ENCODE measurements at places on chromosomes 12 and 14. TPM values are rescaled to one million over a fixed set of nuclear protein-coding genes. Genes with fewer than 3 reads are reported as not detected.
A peak's percentile ranks its signal among the peaks of the same experiment; 100 is the strongest.

DNA sequence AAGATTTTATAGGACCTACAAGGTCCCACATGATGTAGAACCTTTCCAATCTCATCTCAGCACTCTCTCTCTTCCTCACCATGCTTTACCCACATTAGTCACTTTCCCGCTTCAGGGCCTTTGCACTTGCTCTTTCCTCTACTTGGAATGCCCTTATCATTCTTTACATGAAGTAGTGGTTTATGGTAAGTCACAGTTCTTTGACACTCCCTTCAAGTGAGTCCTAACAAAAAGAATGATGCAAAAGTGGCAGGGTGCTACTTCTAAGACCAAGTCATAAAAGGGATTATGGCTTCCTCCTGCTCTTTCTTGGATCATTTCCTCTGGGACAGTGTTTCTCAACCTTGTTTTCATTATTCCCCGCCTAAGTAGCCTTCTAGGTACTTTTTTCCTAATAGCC, 13.1 kb downstream of the TMBIM4 start:
- H3K27ac ChIP-seq: no peak overlapping the region
- H3K4me1 ChIP-seq: peaks cover 7% of the 10 kb centered on the region
- no peaks in the 10 kb centered on the region for H3K27me3 ChIP-seq
- DNase-seq: no peak
- no peaks in the 10 kb centered on the region for H3K36me3 ChIP-seq

- no peak overlapping the region for H3K4me3 ChIP-seq
- no peak for DNase-seq
- H3K27me3 ChIP-seq: no peaks in the 10 kb centered on the region
- H3K36me3 ChIP-seq: no peaks in the 10 kb centered on the region
Observed at GRCh38 chr12:59895166-59895775, 299.4 kb downstream of the SLC16A7 start.

DNA sequence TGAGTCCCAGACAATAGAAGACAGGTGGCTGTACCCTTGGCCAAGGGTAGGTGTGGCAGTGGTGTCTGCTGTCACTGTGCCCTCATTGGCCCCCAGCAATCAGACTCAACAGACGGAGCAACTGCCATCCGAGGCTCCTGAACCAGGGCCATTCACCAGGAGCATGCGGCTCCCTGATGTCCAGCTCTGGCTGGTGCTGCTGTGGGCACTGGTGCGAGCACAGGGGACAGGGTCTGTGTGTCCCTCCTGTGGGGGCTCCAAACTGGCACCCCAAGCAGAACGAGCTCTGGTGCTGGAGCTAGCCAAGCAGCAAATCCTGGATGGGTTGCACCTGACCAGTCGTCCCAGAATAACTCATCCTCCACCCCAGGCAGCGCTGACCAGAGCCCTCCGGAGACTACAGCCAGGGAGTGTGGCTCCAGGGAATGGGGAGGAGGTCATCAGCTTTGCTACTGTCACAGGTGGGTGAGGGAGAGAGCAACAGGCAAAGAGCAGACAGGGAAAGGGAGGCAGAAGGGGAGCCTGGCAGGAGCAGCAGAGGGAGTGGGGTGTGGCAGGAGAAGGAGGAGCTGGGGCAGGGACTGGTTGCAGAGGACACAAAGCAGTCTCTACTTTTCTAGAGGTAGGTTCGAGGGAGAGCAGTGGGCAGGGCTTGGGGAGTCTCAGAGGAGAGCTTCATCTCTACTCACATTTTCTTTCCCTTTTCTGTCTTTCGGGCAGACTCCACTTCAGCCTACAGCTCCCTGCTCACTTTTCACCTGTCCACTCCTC, 452 bp downstream of the INHBE start:
- H3K36me3 ChIP-seq: no peaks in the 10 kb centered on the region
- no peak for DNase-seq
- no peaks in the 10 kb centered on the region for H3K27me3 ChIP-seq
- no peak overlapping the region for H3K27ac ChIP-seq
- no peak overlapping the region for H3K4me3 ChIP-seq
- H3K4me1 ChIP-seq: peaks cover 15% of the 10 kb centered on the region

- H3K36me3 ChIP-seq: no peaks in the 10 kb centered on the region
- H3K27ac ChIP-seq: no peak overlapping the region
- no peaks in the 10 kb centered on the region for H3K4me1 ChIP-seq
Observed at GRCh38 chr12:26563552-26563951, 269.4 kb downstream of the ITPR2 start.

DNA sequence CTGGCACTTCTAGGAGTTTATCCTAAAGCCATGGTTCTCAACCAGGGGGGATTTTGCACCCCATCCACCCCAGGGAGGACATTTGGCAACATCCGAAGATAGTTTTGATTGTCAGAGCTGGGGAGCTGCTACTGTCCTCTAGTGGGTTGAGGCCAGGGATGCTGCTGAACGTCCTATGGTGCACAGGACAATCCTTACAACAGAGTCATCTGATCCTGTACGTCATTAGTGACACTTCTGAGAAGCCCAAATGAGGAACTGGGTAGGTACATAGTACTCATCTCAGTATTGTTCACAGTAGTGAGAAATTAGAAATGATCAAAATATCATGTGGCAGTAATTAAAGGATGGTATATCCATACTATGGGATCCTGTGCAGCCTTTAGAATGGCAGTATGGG, 185.1 kb downstream of the CHST11 start:
- no peaks in the 10 kb centered on the region for H3K36me3 ChIP-seq
- H3K27ac ChIP-seq: no peak overlapping the region
- no peak overlapping the region for H3K4me3 ChIP-seq
- no peaks in the 10 kb centered on the region for H3K27me3 ChIP-seq

DNA sequence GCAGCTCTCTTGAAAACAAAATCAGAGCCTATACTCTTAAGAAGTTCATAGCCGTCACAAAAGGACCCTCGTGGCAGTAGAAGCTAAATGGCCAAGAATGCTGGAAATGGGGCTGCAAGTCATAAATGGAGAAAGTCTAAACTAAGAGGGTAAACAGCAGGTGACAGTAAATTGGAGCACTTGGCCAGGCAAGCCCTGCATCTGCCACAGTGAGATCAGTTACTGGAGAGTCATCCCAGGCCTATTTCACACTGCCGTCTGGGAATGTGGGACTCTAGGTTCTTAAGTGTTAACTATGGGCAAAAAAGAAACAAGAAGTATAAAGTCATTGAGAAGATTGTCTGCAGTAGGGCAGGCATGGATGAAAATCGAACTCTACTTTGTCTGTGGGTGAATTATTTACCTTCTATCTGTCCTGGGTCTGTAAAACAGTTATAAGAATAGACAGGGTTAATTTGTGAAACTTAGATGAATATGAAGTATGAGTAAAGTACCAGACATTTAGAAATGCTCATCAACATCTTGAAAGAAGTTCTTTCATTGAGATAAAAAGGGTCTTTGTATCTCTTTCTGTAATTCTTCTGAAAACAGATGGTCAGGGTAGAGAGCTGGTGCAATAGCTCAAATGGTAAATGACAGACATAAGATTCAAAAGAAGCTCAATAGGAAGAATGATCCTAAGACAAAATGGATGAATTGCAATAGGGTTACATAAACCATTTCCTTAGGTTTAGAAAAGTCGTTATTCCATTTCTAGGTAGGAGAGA, 792.5 kb downstream of the DIO2 start:
- no peaks in the 10 kb centered on the region for H3K36me3 ChIP-seq
- no peaks in the 10 kb centered on the region for H3K27me3 ChIP-seq
- H3K4me3 ChIP-seq: no peak overlapping the region
- H3K27ac ChIP-seq: no peak overlapping the region
- no peaks in the 10 kb centered on the region for H3K4me1 ChIP-seq
- no peak for DNase-seq

GRCh38 chr12:112900298-112901145, 6.2 kb upstream of the OAS1 start:
- DNase-seq: peak; percentile 59
- peaks cover 23% of the 10 kb centered on the region for H3K4me1 ChIP-seq
- no peaks in the 10 kb centered on the region for H3K27me3 ChIP-seq

GRCh38 chr12:127531542-127531941, 735.4 kb upstream of the TMEM132C start:
- H3K27me3 ChIP-seq: no peaks in the 10 kb centered on the region
- H3K4me1 ChIP-seq: no peaks in the 10 kb centered on the region
- H3K4me3 ChIP-seq: no peak overlapping the region
- no peaks in the 10 kb centered on the region for H3K36me3 ChIP-seq
- H3K27ac ChIP-seq: no peak overlapping the region

GRCh38 chr12:236445-236844, 22.5 kb upstream of the SLC6A12 start:
- H3K27ac ChIP-seq: no peak overlapping the region
- DNase-seq: no peak
- no peaks in the 10 kb centered on the region for H3K4me1 ChIP-seq
- no peaks in the 10 kb centered on the region for H3K36me3 ChIP-seq
- no peak overlapping the region for H3K4me3 ChIP-seq

- H3K27me3 ChIP-seq: no peaks in the 10 kb centered on the region
- H3K4me3 ChIP-seq: peak within 1 kb of the TSS; percentile 98
- peak within 1 kb of the TSS; percentile 99 for H3K27ac ChIP-seq
Observed at GRCh38 chr14:68792979-68793733, at the start of gene ZFP36L1. TSS of gene ZFP36L1 (minus strand) at chr14:68793067. CDS start at chr14:68792938, 129 bp downstream.

DNA sequence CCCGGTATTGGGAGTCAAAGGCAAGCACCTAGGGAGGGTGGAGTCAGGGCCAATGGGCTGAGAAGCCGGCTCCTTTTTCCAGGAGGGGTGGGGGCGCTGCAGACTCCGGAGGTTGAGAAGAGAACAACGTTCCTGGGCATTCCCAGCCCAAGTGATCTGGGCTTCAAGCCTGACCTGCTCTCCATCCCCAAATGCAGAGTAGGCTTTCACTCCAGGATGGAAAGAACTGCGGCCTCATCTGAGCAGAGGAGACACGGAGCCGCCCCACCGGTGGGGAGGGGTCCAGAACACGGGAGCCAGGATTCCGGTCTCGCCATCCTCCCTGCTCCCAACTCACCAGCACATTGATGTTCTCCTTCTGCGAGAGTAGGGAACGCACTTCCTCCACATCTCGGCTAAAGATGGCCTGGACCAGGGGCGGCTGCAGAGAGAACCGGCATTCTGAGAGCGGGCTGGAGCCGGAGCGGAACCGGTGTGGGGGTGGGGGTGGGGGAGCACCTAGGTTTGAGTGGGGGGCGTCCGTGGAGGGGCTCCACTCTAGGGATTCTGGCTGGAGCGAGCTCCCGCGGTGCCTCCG, 605 bp downstream of the ANKRD52 start:
- peak overlapping the region; percentile 81 for H3K27ac ChIP-seq
- H3K4me1 ChIP-seq: peaks cover 21% of the 10 kb centered on the region
- H3K27me3 ChIP-seq: no peaks in the 10 kb centered on the region
- DNase-seq: no peak

- DNase-seq: no peak
- H3K27ac ChIP-seq: no peak overlapping the region
- no peaks in the 10 kb centered on the region for H3K27me3 ChIP-seq
- H3K4me1 ChIP-seq: peaks cover 7% of the 10 kb centered on the region
- no peaks in the 10 kb centered on the region for H3K36me3 ChIP-seq
- no peak overlapping the region for H3K4me3 ChIP-seq
Observed at GRCh38 chr12:92989715-92990484, 60.8 kb upstream of the EEA1 start.

GRCh38 chr12:30845676-30846075, 80.9 kb upstream of the TSPAN11 start:
- H3K4me1 ChIP-seq: no peaks in the 10 kb centered on the region
- no peaks in the 10 kb centered on the region for H3K27me3 ChIP-seq
- H3K27ac ChIP-seq: no peak overlapping the region

- no peaks in the 10 kb centered on the region for H3K4me1 ChIP-seq
- H3K27me3 ChIP-seq: no peaks in the 10 kb centered on the region
- H3K36me3 ChIP-seq: no peaks in the 10 kb centered on the region
- H3K27ac ChIP-seq: no peak overlapping the region
- H3K4me3 ChIP-seq: no peak overlapping the region
Observed at GRCh38 chr12:115762936-115763335, 514.6 kb downstream of the MED13L start.

DNA sequence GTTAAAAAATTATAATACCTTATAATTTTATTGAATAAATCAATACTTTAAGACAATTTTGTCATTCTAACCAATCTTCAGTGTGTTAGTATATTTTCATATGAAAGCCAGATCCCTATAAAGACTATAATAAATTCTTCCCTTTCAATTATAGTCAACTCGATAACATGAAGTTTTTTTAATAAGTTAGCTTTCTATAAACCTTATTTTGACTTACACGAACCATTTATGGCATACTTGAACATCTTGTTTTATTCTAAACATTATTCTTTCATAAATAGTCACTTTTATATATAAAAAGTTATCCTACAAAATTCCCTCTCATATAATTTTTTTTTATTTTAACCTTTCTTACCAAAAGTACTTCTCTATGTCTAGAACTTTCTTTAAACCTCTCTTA, 1002.3 kb downstream of the TMEM121 start:
- H3K4me3 ChIP-seq: no peak overlapping the region
- no peaks in the 10 kb centered on the region for H3K36me3 ChIP-seq
- H3K27ac ChIP-seq: no peak overlapping the region
- no peaks in the 10 kb centered on the region for H3K4me1 ChIP-seq

DNA sequence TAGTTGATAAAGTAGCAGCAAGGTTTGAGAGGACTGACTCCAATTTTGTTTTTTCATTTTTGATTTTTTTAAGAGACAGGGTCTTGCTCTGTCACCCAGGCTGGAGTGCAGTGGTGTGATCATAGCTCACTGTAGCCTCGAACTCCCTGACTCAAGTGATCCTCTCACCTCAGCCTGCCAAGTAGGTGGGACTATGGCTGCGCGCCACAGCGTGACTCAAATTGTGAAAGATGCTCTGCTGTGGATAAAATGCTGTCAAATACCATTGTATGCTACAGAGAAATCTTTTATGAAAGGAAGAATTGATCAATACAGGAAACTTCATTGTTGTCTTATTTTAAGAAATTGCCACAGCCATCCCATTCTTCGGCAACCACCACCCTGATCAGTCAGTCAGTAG, 48.3 kb downstream of the SCN8A start:
- no peaks in the 10 kb centered on the region for H3K36me3 ChIP-seq
- H3K4me1 ChIP-seq: no peaks in the 10 kb centered on the region
- DNase-seq: no peak
- no peaks in the 10 kb centered on the region for H3K27me3 ChIP-seq
- H3K27ac ChIP-seq: no peak overlapping the region

DNA sequence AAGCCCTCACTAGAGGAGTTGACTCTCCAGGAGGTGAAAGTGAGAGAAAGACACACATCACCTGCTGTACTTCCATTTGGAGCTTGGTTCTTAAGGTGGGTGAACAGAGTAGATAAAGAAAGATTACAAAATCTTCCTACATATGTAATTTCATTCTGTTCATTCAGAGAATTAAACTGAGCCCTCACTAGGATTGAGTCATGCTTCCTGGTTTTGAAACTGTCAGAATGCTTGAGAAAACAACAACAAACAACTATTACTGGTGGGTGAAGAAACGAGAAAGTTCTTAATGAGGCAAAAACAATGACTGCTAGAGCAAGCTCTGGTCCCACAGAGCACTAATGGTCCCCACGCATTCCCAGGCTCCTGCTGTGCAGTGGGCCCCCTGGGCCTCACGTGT, 841.7 kb downstream of the VRK1 start:
- H3K36me3 ChIP-seq: no peaks in the 10 kb centered on the region
- no peak overlapping the region for H3K4me3 ChIP-seq
- H3K27ac ChIP-seq: no peak overlapping the region

COQ5 gene
- total RNA-seq: 19.7 TPM

TAS2R8 gene
- not detected for total RNA-seq

MMP19 gene
- 1.3 TPM for total RNA-seq

SMIM41 gene
- total RNA-seq: not detected

SLC35F4 gene
- total RNA-seq: not detected

GLIPR1L2 gene
- 0.47 TPM for total RNA-seq

B4GALNT1 gene
- total RNA-seq: not detected

TAS2R20 gene
- 2.5 TPM for total RNA-seq

SERPINA5 gene
- not detected for total RNA-seq

KRT3 gene
- not detected for total RNA-seq

KRT73 gene
- 6.0 TPM for total RNA-seq

HOXC12 gene
- not detected for total RNA-seq

CRIP2 gene
- 13.0 TPM for total RNA-seq
